ENCODE measurements at places on chromosomes 3 and 15. TPM values are rescaled to one million over a fixed set of nuclear protein-coding genes. Genes with fewer than 3 reads are reported as not detected.

The GATA2 gene
- 74.6 TPM for total RNA-seq

The DNAH12 gene
- total RNA-seq = 0.21 TPM

The INAFM2 gene
- total RNA-seq = 10.4 TPM

DNA sequence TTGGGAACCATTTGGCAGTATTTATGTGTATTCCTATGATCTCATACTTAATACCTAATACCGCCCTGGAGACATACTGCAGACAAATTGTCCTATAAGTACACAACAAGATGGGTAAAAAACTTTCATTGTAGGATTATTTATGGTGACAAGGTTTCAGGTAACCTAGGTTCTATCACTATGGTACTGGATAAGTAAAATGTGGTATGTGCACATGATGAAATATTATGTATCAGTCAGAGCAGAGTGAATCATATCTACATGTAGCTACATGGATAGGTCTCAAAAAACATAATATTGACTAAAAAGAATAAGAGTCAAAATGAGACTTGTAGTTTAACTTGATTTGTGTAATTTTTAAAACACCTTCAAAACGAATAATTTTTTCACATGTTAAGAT is 147.8 kb downstream of the LEKR1 start:
- no peak for DNase-seq
- H3K4me3 ChIP-seq = no peak overlapping the region
- H3K27ac ChIP-seq = no peak overlapping the region

The KCNH8 gene
- not detected for total RNA-seq

GRCh38 chr3:183315739-183316138 is 62.7 kb downstream of the B3GNT5 start:
- no peaks in the 10 kb centered on the region for H3K27me3 ChIP-seq
- DNase-seq = no peak
- no peaks in the 10 kb centered on the region for H3K4me1 ChIP-seq

GRCh38 chr15:65413760-65414144 is 9.0 kb downstream of the IGDCC4 start:
- H3K27me3 ChIP-seq = no peaks in the 10 kb centered on the region
- H3K4me1 ChIP-seq = peaks cover 35% of the 10 kb centered on the region
- H3K4me3 ChIP-seq = no peak overlapping the region
- DNase-seq = peak; percentile 66

The PIERCE2 gene
- 2.8 TPM for total RNA-seq

DNA sequence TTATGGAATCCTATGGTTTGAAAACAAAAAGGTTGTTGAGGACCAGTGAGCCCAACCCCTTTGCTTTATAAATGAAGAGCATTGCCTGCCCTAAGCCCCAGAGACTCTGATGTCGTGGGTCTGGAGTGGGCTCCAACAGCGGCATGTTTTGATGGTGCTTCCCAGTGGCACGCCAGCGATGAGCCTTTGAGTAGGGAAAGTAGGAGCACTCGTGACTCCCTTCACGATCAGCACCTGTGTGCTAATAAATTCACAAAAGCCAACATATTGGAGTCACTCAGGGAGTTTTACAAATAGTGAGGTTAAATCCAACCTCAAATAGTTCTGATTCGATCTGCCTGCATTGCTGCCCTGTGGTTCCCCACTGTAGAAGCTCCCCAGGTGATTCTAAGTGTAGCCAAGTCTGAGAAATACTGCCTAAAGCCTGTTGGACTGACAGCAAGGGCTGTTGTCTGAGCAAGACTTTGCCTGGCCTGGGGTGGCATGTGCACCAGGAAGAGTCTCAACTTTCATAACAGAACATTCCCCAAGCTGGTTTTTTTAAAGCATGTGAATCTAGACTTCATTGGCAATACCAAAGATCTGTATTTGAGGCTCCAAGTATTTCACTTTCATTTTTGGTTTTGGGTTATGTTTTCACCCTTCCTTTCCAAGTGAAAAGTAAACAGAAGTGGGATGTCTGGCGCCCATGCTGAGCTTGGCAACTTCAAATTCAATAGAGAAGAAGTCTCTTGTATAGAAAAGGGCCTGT is 9.9 kb downstream of the CCR5 start:
- no peak overlapping the region for H3K27ac ChIP-seq
- H3K36me3 ChIP-seq = no peaks in the 10 kb centered on the region
- no peak for DNase-seq
- no peak overlapping the region for H3K4me3 ChIP-seq
- H3K4me1 ChIP-seq = no peaks in the 10 kb centered on the region
- no peaks in the 10 kb centered on the region for H3K27me3 ChIP-seq

GRCh38 chr3:26104851-26105251 is 315.0 kb downstream of the OXSM start:
- H3K4me3 ChIP-seq = no peak overlapping the region
- no peaks in the 10 kb centered on the region for H3K4me1 ChIP-seq
- no peak for DNase-seq
- no peaks in the 10 kb centered on the region for H3K36me3 ChIP-seq
- H3K27me3 ChIP-seq = no peaks in the 10 kb centered on the region

DNA sequence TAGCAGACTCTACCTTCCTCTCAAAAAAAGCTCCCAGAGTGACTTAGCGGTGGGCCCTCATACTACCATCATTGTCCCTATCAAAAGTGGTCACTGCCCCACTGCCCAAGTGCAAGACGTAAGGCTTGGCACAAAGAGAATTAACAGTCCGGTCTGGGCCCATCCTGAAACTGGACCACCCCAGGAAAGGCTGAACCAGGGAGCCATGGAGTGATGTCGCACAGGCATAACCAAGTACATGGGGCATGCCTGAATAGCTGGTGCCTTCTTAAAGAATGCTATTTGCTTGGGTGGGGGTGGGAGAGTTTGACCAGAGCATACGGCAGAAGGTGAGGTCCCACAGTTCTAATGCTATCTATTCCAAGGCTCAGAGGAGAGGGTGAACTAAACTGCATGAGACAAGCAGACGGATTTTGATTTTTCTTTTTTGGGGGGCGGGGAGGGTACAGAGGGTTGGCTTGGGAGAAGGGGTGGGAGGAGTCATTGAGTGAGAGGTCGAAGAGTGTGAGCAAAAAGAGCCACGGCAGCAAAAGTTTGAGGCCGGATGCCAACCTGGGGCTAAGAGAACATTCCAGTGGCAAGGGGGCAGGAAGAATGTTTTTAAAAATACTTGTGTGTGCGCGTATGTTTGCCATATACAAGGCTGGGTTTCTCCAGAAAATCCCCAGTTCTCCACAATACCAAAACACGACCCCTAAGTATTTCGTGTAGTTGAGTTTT is 50.2 kb downstream of the FAM174B start:
- no peak overlapping the region for H3K27ac ChIP-seq
- peaks cover 4% of the 10 kb centered on the region for H3K27me3 ChIP-seq
- H3K4me3 ChIP-seq = no peak overlapping the region
- H3K36me3 ChIP-seq = no peaks in the 10 kb centered on the region
- DNase-seq = no peak

The VPS13C gene
- total RNA-seq = 47.3 TPM

- no peak for DNase-seq
- H3K4me3 ChIP-seq = no peak overlapping the region
- H3K4me1 ChIP-seq = no peaks in the 10 kb centered on the region
Measured at GRCh38 chr3:4251412-4251811, 51.8 kb upstream of the SETMAR start.

GRCh38 chr3:185242642-185243041 is 11.2 kb downstream of the EHHADH start:
- no peak for DNase-seq
- H3K27ac ChIP-seq = no peak overlapping the region
- H3K4me3 ChIP-seq = no peak overlapping the region
- no peaks in the 10 kb centered on the region for H3K4me1 ChIP-seq
- no peaks in the 10 kb centered on the region for H3K27me3 ChIP-seq

- no peak overlapping the region for H3K4me3 ChIP-seq
- H3K27ac ChIP-seq = no peak overlapping the region
- H3K36me3 ChIP-seq = no peaks in the 10 kb centered on the region
- DNase-seq = no peak
- no peaks in the 10 kb centered on the region for H3K27me3 ChIP-seq
- peaks cover 42% of the 10 kb centered on the region for H3K4me1 ChIP-seq
Measured at GRCh38 chr15:40106203-40107161, 2.2 kb downstream of the BMF start.

The BDH1 gene
- 4.8 TPM for total RNA-seq

The MED12L gene
- 2.8 TPM for total RNA-seq

The PLA2G4B gene
- 4.7 TPM for total RNA-seq

The RASL12 gene
- 0.67 TPM for total RNA-seq

The PRR20G gene
- not detected for total RNA-seq

The MYRIP gene
- total RNA-seq = 0.59 TPM

- no peak for DNase-seq
- H3K4me3 ChIP-seq = no peak overlapping the region
- H3K36me3 ChIP-seq = no peaks in the 10 kb centered on the region
- no peak overlapping the region for H3K27ac ChIP-seq
- H3K27me3 ChIP-seq = no peaks in the 10 kb centered on the region
Measured at GRCh38 chr3:21407743-21408142, 343.3 kb downstream of the ZNF385D start.

DNA sequence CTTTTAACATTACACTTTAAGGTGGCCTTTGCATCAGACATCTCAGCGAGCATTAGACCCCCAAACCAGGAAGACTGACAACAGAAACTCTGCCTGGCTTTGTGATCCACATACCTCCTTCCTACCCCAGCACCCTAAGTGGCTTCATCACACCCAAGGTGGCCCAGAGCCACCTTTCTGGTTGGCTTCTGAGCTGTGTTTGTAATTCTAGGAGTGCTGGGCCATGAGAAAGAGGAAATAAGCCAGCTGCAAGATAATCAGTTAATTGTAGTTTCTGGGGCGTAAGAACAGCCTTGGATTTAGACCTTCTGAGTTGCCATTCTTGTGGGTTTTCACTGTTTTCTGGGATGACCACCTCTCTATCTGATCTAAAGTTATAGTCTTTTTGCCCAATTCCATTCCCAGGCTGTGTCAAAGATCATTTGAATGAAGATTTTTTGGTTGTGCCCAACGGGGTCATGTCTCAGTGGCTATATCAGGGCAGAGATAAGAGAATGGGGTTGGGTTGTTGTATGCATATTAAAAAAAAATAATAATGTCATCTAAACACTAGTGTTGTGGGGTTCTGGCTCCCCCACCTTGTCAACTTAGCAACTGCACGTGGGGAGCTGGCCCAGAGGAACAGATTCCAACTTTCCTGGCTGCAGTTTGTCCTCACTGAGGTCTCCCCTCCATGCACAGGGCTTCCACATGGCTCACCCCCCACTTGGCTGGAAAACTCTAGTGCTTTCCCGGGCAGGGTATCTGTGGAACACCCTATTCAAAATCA is 234.8 kb upstream of the WNT5A start:
- no peaks in the 10 kb centered on the region for H3K27me3 ChIP-seq
- no peak overlapping the region for H3K27ac ChIP-seq
- no peak overlapping the region for H3K4me3 ChIP-seq
- no peak for DNase-seq
- H3K36me3 ChIP-seq = no peaks in the 10 kb centered on the region

The WNT5A gene
- 0.54 TPM for total RNA-seq

- no peaks in the 10 kb centered on the region for H3K27me3 ChIP-seq
- peaks cover 22% of the 10 kb centered on the region for H3K4me1 ChIP-seq
- H3K4me3 ChIP-seq = peak overlapping the region; percentile 63
- peak overlapping the region; percentile 96 for H3K27ac ChIP-seq
Measured at GRCh38 chr3:142596726-142597088, 514 bp downstream of the PLS1 start.

DNA sequence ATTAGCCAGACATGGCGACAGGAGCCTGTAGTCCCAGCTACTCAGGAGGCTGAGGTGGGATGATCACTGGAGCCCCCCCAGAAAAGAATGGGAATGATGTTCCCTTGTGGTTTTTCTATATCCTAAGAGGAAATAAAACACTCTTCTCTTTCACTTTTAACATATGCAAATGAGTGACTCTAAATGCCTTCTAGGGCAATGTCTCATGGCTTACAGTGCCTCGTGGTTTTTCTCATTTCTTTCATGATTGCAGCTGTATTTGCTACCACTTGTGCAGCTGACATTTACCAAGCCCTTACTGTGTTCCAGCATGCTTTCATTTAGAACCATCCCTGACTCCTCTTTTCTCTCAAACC is 26.4 kb downstream of the STOML1 start:
- no peak for DNase-seq
- H3K27ac ChIP-seq = no peak overlapping the region
- H3K27me3 ChIP-seq = no peaks in the 10 kb centered on the region
- H3K4me3 ChIP-seq = no peak overlapping the region
- no peaks in the 10 kb centered on the region for H3K36me3 ChIP-seq

GRCh38 chr15:98717371-98717770 is 69.0 kb downstream of the IGF1R start:
- DNase-seq = no peak
- H3K27me3 ChIP-seq = no peaks in the 10 kb centered on the region
- peaks cover 71% of the 10 kb centered on the region for H3K4me1 ChIP-seq
- 0 out of 2 replicates have a peak overlapping the region, but pooled peaks have one; percentile 26 for H3K27ac ChIP-seq
- no peaks in the 10 kb centered on the region for H3K36me3 ChIP-seq
- no peak overlapping the region for H3K4me3 ChIP-seq

The CADM2 gene
- total RNA-seq = 0.64 TPM

- no peak for DNase-seq
- no peaks in the 10 kb centered on the region for H3K27me3 ChIP-seq
- no peak overlapping the region for H3K27ac ChIP-seq
- no peaks in the 10 kb centered on the region for H3K36me3 ChIP-seq
- H3K4me1 ChIP-seq = no peaks in the 10 kb centered on the region
- H3K4me3 ChIP-seq = no peak overlapping the region
Measured at GRCh38 chr15:87686339-87686738, 570.2 kb downstream of the NTRK3 start.

GRCh38 chr3:34024447-34025240 is 226.2 kb downstream of the PDCD6IP start:
- H3K4me3 ChIP-seq = no peak overlapping the region
- H3K4me1 ChIP-seq = no peaks in the 10 kb centered on the region
- H3K36me3 ChIP-seq = no peaks in the 10 kb centered on the region
- DNase-seq = no peak

The FHIT gene
- total RNA-seq = 2.2 TPM

DNA sequence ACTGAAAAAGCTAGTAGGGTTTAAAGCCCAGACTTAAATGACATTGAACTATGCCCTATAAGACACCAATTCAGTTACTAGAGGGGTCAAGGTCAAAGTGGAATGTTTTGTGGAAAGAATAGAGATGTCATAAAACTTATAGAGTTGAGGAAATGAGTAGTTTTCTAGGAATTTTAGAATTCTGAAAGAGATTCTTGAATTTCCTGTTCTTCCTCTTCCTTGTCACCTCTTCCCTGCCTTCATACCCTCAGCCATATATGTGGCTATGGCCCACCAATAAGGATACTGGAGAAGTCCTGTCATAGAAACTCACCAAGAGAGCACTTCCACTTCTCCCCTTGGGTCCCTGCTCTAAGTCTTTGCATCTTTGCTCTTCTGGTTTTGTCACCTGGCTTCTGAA is 104.9 kb upstream of the TGFBR2 start:
- no peak overlapping the region for H3K4me3 ChIP-seq
- DNase-seq = no peak
- no peaks in the 10 kb centered on the region for H3K27me3 ChIP-seq
- H3K36me3 ChIP-seq = no peaks in the 10 kb centered on the region
- H3K27ac ChIP-seq = no peak overlapping the region

GRCh38 chr3:147513785-147514184 is 104.6 kb downstream of the ZIC1 start:
- H3K27me3 ChIP-seq = no peaks in the 10 kb centered on the region
- no peaks in the 10 kb centered on the region for H3K4me1 ChIP-seq
- H3K36me3 ChIP-seq = no peaks in the 10 kb centered on the region
- DNase-seq = no peak
- H3K27ac ChIP-seq = no peak overlapping the region

- DNase-seq = no peak
- H3K27me3 ChIP-seq = no peaks in the 10 kb centered on the region
- H3K27ac ChIP-seq = no peak overlapping the region
- H3K36me3 ChIP-seq = no peaks in the 10 kb centered on the region
- no peak overlapping the region for H3K4me3 ChIP-seq
Measured at GRCh38 chr3:169387751-169388696, 275.5 kb downstream of the MECOM start.

The P2RY13 gene
- total RNA-seq = not detected

- peak overlapping the region; percentile 78 for H3K27ac ChIP-seq
- no peak overlapping the region for H3K4me3 ChIP-seq
- peaks cover 58% of the 10 kb centered on the region for H3K4me1 ChIP-seq
- DNase-seq = no peak
Measured at GRCh38 chr15:92647467-92648163, 8.0 kb downstream of the FAM174B start.
